ENCODE measurements at places on chromosomes 5 and 9.

GRCh38 chr5:92694067-92694466 lies 887.0 kb downstream of the NR2F1-AS1 start:
- DNase-seq, result no peak

DNA sequence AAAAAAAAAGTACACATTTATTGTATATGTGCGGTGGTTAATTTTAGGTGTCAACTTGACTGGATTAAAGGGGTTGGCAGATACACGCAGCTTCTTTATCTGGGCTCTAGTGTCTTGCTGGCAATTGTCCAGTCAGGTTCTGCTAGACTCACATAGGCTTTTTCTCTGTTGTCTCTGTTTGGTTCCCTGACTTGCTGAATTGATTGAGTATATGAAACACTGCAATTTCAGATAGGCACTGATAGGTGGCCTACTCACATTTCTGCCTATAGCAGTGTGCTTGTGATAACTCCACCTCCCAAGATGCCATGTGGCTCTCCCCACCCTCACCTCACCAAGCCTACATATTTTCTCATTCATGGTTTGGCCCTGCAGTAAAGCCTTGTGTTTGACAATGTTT lies 52.5 kb downstream of the AOPEP start:
- no peak for DNase-seq

DNA sequence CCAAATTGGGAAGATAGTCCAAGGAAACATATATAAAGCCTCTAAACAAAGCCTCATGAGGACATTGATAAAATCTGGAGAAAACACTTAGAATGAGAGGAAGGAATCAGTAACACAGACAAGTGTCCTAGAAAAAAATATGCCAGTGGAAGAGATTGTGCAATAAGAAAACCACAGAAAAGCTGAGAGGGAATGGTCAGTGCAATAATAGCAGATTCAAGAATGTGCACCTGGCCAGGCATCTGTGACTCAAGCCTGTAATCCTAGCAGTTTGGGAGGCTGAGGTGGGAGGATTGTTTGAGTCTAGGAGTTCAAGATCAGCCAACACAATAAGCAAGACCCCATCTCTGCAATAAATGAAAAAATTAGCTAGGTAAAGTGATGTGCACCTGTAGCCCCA lies 691.2 kb upstream of the CDH6 start:
- no peak for DNase-seq

- peak; percentile 6 for DNase-seq
Observed at GRCh38 chr9:68705531-68706362, 707 bp downstream of the PIP5K1B start.

DNA sequence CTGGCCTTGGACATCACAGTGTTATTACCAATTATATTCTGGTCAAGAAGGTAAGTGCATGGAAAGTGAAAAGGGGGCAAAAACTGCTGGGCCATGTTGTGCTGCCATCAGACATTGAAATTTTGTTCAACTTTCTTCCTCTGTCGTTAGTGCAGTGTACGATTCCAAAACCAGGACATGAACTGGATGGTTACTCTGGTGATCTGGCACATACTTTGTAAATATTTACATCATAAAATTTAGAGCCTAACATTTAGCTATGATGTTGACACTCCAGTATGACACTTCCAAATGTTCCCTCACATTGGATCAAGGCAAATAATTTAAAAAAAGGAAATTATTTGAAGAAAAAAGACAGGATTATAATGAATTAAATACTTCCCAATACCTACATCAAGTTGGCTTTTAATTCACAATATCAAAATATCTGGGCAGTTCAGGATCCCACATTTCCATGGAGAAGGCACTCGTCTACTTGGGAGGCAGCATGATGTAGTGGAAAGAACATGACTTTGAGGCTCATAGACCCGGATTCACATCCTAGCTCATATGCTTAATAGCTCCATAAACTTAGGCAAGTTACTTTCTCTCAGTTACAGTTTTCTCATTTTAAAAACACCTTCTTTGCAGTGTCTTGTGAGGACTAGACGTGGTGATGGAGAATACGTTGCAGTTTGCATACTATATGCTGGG lies 342.5 kb upstream of the MPDZ start:
- no peak for DNase-seq

- DNase-seq, result no peak
Observed at GRCh38 chr5:98042961-98043360, 730.5 kb upstream of the RGMB start.

- DNase-seq, result no peak
Observed at GRCh38 chr5:35665096-35665495, 47.4 kb downstream of the SPEF2 start.

- no peak for DNase-seq
Observed at GRCh38 chr5:57085306-57086081, 88.4 kb upstream of the GPBP1 start.

- no peak for DNase-seq
Observed at GRCh38 chr9:8643464-8643863, 843.9 kb upstream of the DMAC1 start.

- DNase-seq, result no peak
Observed at GRCh38 chr5:127203818-127204217, 86.8 kb upstream of the MEGF10 start.

- peak; percentile 20 for DNase-seq
Observed at GRCh38 chr5:59921816-59922215, 28.3 kb upstream of the PDE4D start.

- no peak for DNase-seq
Observed at GRCh38 chr5:52988335-52989024, 672 bp upstream of the ITGA2 start.

DNA sequence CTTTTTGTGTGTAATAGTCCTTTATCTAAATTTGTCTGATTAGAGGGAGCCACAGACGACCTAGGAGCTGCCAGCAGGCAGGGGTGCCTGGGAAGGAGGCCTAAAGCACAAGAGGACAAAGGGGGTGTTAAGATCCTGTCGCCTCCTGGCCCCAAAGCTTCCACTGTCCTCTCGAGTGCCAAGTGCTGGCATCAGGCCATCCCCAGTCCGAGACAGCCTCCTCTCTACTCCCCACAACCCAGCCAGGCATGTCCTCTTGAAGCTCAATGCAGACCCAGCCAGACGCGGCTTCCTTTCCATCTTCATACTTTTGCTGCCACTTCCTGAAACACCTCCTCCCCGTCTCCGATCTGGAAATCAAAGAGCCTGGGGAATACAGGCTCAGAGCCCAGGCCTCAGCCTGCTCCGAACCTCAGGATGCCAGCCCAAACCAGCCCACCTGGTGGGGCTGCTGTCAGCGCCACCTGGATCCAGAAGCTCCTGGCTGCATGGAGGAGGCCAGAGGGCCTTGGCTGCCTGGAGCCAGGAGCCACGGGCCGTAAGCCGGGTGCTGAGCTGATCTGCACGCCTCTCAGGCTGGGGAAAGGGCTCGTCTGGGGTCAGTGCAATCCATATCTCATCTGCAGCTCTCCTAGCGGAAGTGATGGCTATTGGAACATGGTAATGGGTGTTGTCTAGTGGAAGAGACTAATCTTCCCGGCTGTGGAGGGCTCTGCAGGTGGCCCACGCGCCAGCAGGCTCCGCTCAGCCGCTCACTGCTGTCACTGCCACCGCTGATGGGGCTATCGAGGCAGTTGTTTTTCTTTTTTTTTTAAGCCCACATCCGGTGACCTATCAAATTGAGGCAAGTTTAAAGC lies 60.2 kb upstream of the FUBP3 start:
- no peak for DNase-seq

GRCh38 chr9:116450378-116451139 lies 236.5 kb upstream of the TRIM32 start:
- no peak for DNase-seq

DNA sequence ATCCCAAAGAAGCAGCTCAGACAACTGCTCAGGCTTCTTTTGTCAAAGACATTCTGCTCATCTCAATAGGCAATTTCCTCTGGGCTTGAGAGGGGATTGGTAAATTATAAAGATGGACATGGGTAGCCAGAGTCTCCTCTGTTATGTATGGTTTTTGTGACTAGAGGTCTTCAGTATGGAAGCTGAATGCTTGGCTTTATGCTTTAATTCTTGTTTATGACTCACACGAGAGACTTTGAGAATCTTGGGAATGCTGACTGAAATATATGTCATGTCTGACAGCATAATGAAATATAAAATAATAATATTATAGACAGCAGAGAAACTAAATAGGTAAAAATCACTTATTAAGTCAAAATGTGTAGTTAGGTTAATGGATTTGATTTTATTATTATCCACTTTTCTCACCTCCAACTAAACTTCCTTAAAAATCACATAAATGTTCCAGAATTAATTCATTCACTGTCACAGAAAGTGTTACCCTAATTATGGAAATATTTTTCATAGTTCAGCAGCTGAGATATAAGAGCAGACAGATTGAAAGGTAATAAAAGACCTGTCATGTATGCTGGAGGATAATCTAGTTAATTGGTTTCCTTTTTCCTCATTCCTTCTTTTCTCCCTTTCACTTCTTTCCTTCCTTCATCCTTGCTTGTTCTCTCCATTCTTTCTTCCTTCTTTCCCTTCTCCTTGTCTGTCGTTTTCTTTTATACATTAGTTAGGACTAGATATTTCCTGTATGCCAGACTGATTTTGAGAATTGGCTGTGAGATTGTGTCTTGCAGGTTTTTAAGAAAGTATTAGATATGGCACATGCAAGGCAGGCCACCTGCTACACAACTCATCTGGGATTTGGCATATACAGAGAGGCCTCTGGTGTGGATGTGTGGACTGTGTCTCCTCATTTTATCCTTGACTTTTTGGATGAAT lies 1866.1 kb upstream of the NUDT12 start:
- no peak for DNase-seq

GRCh38 chr5:93378073-93378472 lies 202.9 kb downstream of the NR2F1-AS1 start:
- DNase-seq, result no peak

GRCh38 chr5:132260714-132261551 lies 3.4 kb downstream of the PDLIM4 start:
- DNase-seq, result peak; percentile 3

GRCh38 chr5:151810897-151811296 lies 39.1 kb downstream of the G3BP1 start:
- no peak for DNase-seq

DNA sequence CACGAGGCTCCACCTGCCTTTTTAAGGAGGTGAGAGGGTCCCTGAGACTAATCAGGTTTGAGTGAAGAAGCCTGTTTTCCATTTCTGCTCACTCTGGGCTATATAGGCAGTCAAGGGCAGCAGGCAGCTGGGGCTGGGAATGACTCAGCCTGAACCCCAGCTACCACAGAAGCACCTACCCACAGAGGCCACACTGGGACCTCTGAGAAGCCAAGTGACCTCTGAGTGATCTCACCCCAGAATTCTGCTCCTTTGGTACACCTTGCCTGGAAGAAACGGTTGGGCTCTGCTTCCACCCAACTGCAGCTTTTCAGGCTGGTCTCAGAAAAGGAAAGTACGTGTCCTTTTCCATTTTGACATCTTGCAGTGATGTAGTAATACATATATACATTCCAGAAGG lies 6.8 kb downstream of the FAM219A start:
- DNase-seq, result no peak

GRCh38 chr5:38621840-38622437 lies 65.5 kb upstream of the LIFR start:
- DNase-seq, result no peak

All from WERI-Rb-1 (cell line).